GM12892 (cell line): ENCODE measurements at places on chromosomes 12 and 14.

DNA sequence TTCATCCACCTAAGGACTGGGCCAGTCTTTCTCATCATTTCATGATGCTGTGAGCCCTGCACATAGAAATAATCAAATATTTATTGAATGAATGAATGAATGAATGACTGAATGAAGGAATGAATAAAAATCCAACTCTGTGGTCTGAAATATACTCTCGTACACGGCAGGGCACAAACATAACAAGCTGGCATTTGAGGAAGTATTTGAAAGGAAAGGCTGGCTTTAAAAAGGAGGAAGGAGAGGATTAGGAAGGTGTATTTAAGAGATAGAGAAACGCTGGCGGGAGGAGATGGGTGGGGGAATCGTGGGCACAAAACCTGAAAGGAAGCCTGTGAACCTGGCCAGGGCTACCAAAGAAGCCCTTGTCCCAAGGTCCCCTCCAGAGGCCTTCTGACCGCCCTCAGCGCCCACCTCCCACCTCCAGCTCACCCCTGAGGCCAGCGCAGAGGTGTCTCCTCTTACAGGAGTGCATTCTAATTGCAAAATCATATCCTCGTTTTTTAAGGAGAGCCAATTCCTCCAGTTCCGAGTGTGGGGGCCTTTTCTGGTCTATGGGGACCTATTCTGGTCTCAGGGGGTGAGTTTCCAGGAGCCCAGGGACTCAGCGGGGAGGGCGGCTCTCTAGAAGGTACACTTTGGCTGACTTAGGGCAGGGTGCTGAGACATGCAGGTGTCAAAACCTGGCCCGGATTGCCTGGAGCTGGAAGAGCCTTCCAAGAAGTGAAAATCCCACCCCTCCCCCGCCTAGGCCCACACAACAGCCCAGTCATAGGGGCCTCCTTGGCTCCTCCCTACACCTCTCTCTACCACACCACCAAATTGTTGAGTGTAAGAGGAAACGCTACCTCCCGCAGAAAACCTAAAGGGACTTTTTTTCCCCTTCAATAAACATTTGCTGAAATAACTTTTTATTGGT lies 8.7 kb upstream of the JDP2 start:
- DNase-seq, result peak; percentile 59

DNA sequence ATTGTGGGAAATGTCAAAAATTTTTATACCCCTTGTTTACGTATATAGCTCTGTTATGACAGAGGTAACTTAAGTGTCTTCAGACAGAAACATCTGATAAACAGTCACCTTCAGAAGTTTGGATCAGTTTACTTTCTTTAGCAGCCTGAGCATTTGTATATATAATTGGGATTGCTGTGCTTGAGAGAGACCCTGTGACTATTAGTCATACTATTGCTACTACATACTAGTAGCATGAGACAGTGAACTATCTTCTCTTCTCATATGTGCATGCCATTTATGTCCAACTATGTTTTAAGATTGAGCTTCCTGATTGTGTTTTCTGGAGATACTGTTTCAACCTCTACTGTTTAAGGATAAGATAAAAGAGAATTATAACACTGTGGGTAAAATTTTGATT lies 101.5 kb downstream of the PDE6H start:
- no peak for DNase-seq

DNA sequence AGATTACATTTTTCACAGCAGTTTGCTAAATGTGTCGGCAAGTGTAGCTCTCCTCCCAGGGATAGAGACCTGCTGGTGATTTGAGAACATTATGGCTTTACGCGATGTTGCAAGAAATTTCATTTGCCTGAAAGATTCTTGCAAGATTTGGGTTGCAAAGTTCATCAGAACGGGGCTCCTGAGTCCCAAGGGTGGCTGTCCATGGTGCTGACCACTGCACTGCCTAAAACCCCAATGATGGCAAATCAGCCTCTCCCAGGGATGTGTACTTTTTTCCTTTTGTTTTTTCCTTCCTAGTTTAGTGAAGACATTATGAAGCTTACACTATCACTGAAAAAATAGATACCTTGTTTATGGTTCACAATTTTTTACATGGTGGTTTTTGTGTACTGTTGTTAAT lies 85.4 kb downstream of the WSCD2 start:
- peak; percentile 29 for DNase-seq

GRCh38 chr12:132396657-132397056 lies 67.3 kb upstream of the GALNT9 start:
- no peak for DNase-seq

- DNase-seq, result no peak
Measured at GRCh38 chr12:4975574-4975973, 65.9 kb downstream of the KCNA1 start.

- no peak for DNase-seq
Measured at GRCh38 chr14:24060984-24061913, 9.4 kb downstream of the CARMIL3 start.

GRCh38 chr12:105698075-105698474 lies 367.6 kb downstream of the C12orf75 start:
- no peak for DNase-seq

DNA sequence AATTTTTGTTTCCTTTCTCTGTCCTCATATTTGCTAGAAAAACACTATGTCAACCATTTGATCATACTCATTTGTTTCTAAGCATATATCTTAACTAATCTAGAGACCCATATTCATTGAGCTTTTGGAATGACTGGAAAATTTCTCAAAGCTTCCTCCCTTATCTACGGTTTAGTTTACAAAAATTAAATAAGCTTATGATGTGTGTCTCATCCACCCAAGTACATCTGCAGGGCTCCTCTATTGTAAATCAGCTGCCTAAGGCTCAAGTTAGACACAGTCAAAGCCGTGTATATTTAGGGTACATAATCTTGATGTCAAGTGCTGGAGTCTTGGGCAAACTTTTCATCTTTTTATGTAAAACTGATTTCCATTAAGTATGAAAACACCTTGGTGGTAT lies 370.5 kb downstream of the DIO2 start:
- DNase-seq, result no peak
